NB4 (cell line): ENCODE measurements at places on chromosomes 3 and 15.

DNA sequence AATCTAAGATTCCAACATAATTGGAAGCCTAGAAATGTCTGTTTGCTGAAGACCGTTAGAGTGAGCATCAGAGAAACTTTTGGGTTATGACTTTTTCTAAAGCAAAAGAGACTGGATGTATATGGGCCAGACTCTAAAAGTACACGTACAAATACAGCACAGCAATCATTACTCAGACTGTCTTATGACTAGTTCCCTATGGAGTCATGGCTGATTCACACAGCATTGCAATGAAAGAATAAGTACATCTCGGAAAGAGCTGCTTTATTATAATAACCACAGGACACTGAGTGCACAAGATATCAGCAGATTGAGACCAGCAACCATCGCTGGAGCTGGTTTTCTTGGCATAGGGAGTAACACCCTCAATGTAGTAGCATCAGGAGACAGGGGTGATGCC, 618.6 kb downstream of the NLGN1 start:
- DNase-seq: no peak

- DNase-seq: no peak
These were observed 63.2 kb downstream of the ILDR1 start for GRCh38 chr3:121958801-121959200.

DNA sequence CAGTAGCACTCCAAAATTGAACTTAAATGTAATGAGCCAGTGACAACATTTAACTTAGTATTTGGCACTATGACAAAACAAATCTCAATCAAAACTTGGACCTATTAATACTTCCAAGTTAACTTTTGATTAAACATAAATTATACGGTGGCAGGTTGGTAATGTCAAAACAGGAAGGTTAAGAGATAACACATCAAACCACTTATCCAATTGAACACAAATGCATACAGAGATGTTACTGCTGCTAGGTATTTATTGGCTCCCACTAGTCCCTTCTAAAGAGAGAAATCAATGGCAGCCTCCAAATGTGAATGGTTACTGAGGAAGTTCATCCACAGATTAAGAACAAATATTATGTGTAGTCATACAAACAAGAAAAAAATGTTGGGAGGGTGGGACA, 1.8 kb downstream of the GSK3B start:
- DNase-seq: peak; percentile 13

DNA sequence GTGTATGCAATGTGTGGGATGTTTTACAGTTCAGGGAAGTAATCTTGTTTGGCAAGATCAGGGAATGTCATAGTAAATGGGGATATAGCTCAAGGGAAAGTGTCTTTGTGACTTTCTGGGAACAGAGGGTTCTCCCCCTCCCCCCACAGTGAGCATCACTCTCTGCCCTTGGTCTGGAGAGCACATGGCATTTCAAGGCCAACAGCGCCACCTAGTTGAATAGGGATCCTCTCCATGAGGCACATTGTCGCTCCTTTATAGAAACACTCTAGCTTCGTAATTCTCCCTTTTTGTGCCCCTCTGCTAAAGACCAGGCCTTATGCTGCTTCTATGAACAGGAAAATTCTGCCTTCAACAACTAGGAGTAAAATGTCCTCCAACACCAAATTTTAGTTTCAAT, 37.1 kb upstream of the ARNT2 start:
- DNase-seq: peak; percentile 62

- DNase-seq: no peak
These were observed 318.1 kb upstream of the IGF1R start for GRCh38 chr15:98330258-98330657.

GRCh38 chr3:52023860-52024764, 28.4 kb upstream of the RPL29 start:
- peak; percentile 93 for DNase-seq

DNA sequence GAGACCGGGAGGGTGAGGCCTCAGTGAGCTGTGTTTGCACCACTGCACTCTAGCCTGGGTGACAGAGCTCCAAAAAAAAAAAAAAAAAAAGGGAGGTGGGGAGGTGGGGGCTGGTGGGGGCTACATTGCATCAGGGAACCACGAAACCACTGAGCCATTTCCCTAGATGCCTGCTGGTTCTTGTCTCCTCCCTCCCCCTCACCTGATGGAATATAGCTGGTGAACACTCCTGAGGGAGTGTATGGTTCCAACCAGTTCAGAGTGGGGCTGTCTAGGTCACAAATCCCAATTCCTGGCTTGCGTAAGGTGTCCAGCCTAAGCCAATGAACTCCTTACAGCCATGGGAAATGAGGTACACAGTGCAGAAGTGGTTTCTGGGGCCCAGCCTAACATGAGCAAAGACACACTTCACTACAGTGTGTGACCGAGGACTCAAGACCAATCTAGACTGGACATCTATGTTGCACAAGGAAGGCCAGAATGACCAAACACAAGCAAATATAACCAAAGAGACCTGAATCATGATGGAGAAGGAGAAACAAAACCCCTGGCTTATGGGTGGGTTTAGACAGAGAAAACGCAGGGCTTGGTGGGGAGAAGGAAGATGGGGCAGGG, 39.1 kb upstream of the OSBPL11 start:
- peak; percentile 82 for DNase-seq
